ENCODE measurements at places on chromosomes 3 and 15. TPM values are rescaled to one million over a fixed set of nuclear protein-coding genes. Genes with fewer than 3 reads are reported as not detected.
A peak's percentile ranks its signal among the peaks of the same experiment; 100 is the strongest.

MYO5C gene
- 8.0 TPM for total RNA-seq

XIRP1 gene
- 11.8 TPM for total RNA-seq

TGM4 gene
- not detected for total RNA-seq

LMAN1L gene
- 0.20 TPM for total RNA-seq

SYNPR gene
- total RNA-seq = 0.20 TPM

VPS39 gene
- total RNA-seq = 44.2 TPM

PLSCR2 gene
- not detected for total RNA-seq

- peak; percentile 53 for DNase-seq
Measured at GRCh38 chr15:37098468-37099318, 1.7 kb downstream of the MEIS2 start.

DNA sequence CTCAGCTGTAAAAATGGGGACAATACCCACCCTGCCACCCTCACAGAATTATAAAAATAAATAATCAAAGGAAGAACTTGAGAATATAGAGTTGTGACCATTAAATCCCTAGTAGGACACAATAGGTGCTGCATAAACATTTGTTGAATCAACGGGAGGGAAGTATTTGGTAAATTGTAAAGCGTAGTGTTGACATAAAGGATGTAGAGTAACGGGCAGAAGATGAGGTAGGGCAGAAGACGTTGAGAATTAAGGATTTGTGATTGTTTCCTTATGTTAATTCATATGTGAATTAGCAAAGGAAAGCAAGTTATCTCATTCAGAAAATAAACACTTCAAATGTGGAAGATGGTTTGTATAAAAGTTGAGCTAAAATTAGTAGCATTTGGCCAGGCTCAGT is 7.1 kb downstream of the RAMAC start:
- DNase-seq = no peak

DNA sequence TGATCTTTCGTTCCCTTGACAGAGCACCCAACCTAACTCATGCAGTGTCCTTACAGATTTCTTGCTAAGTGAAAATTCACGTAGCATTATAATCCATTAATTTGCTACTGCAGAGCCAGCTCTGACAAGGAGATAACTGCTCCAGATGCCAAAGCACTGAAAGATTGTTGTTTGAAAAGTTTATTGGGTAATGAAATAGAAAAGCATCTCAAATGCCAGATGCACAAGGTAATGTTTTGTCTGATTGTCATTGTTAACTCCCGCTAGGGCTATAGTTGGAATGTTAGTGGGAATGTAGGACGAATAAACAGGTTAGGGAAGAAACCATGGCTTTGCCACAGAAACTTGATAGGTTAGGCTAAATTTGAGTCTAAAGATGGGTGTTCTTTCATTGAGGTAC is 20.2 kb upstream of the SLC2A2 start:
- DNase-seq = no peak

- DNase-seq = no peak
Measured at GRCh38 chr3:52400275-52400793, 44.6 kb downstream of the SEMA3G start.

- DNase-seq = no peak
Measured at GRCh38 chr3:169624533-169624972, 39.0 kb downstream of the MECOM start.

DNA sequence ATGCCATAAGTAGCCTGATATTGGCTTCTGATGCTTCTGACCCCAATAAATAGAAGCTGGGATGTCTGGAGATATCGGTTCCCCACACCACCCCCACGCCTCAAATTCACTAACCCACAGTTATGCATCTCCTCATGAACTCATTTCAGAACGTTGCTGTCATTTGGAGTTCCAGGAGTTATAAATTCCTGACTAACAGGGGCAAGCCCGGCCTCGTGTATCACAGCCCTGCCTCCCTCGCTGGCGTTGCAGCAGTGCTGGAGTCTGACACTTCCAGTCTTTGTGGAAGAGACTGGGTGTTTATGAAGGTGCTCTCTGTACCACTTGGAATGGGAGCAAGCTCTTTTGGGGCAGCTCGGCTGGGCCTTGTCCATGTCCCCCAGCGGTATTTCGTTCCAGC is 101.0 kb downstream of the ANP32A start:
- no peak for DNase-seq

GRCh38 chr15:75532413-75533250 is 46.5 kb downstream of the PTPN9 start:
- DNase-seq = no peak

DNA sequence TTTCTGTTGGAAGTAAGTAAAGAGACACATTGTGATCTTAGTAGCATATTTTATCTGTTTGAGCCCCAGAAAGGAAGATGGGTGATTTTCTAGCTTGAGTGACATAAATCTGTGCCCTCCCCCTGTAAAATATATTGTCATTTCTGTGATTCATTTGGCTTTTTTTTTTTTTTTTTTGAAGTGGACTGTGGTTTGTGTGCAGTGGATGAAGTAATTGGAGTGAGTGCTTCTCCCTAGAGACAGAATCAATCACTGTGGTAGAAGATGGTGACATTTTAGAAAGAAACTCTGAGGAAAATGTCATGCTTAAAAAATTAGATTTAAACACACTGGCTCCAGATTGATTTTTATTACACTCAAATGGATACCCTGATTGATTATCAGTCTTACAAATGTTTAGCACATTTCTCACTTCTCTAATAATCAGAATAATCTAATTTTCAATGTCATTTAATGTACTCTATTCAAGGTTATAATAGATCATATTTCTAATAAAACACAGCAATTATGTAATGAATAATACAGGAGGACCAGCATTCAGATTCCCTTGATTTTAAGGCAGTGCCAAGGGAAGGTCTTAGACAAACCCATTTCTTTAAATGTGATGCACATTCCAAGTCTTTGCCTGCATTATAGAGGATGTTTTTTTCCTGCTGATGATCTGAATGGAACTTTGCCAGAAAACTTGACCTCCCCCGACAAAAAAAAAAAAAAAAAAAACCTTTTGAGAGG is 116.6 kb downstream of the TOP2B start:
- no peak for DNase-seq

DNA sequence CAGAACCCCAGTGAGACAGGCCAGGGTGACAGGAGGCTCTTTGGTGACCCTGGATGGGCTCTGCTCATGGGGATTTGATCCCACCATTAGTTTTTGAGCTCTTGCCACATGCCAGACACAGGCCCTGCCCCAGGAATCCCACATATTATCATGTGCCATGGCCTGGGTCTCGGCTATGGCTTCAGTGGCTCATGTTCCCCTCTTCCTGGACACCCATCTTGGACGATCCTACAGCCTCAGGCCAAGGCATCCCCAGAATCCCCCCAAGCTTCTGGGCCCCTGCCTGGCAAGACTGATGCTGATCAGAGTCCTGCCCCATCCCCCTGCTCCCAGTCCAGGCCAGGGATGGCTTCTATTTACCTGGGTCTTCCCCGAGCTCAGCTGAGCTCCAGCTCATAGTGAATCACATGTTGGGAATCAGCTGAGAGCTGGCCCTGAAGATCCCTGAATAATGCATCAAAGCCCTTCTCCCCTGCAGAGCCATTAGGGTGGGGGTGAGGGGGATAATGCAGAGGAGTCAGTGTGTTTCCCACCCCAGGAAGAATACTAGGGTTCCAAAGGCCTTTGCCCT is 50.9 kb upstream of the CHRNB4 start:
- DNase-seq = no peak

DNA sequence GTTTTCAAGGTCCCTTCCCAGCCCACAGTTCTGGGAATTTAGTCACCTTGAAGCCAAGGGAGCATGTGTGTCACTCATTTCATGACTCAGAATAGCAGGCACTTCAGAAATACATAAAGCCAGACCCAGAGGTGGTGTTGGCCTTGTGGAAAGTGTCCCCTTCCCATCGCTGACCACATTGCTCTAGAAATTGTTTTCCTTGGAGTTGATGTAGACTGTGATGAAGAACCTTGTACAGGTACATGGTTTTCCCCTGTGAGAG is 158.8 kb downstream of the SLCO3A1 start:
- DNase-seq = no peak

DNA sequence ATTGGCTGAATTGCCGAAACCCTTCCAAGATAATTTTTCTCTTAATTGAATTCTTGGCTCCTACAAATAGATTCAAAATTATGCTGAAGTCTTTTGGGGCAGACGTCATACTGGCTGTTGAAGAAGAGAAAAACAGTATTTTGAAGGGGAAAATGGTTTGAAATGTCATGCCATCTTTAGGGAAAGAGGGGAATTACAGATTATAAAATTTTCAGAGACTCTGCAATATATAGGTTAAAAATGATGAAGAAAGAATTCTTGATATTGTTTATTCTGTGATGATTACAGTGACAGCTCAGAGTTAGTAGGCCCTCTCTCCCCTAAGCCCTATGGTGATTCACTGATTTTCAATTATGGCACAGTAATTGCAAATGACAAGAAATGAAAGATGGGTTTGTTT is 86.1 kb downstream of the CGNL1 start:
- peak; percentile 21 for DNase-seq

DNA sequence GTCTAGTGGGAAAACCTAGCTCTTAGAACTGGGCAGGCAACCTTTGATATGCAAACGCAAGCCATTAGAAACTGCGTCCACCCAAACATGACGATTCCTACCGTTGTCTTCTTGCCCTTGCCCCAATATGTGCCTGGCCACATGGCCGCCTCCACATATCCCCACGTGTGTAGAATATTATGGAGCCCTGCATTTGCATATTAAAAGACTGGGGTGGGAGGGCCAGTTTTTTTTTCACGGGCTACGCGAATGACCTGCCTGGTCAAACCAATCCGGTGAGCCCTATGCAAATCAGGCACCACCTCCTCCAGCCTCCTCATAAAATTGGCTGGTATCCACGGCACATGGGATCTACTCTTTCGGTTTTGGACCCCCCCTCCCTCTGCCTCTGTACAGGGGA is 381.0 kb upstream of the RGMA start:
- DNase-seq = no peak

DNA sequence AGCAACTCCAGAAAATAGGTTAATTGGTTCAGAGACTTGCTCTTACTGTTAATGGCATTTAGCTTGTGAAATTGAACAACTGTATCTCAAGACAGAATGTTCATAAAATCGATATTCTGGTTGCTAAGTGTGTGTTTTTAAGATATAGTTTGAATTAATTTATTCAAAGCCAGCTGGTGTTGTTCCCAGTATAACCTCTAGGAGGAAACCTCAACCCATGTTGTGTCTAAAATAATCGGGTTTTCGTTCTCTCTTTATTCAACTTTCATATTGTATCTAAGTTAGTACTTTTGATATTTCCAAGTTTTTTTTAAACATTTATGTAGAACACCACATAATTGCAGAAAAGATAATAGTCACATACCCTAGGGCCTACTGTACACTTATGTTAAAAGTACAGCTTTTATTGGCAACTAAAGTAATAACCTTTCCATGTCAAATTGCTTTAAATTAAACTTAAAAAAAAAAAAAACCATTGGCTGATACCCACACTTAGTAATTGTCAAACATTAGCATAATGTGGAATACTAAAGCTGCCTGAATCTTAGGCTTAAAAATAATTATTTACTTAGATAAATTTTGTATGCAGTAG is 90.9 kb downstream of the SAMMSON start:
- peak; percentile 25 for DNase-seq

DNA sequence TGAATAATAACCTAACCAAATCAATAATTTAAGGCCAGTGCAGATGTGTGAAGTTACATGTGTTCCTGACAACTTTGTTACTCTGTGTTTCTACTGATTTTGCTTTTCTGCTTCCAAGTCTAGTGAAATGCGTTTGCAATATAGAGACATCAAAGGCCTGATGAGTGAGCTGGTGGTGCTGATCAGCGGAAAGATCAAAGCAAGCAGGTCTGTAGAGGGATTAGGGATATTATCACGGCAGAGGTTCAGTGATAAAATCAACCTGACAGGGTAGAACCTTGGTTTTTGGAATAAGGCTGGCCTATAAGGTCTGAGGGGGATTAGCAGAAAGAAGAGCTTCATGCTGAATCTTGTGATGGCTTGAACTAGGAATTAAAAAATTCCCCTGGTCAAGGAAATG is 111.7 kb downstream of the EDEM1 start:
- no peak for DNase-seq

DNA sequence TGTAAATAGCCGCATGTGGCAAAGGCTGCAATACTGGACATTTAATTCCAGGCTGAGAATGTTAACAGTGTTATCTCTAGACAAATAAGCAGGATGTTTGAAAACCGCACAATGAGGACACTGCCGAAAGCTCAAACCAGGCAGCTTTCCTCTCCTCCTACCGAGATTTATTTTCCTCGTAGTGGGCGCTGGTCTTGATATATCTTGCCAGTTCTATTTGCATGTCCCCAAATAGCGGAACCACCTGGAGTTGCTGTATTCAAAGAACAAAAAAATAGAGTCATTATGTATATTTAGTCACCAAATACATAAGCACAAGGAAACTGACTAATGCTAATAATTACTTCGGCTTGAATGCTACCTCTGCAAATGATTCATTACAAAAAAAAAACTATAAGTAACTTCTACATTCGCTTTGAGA is 46.5 kb downstream of the CYFIP1 start:
- no peak for DNase-seq

GRCh38 chr3:167538081-167538480 is 64.2 kb upstream of the SERPINI2 start:
- DNase-seq = no peak

DNA sequence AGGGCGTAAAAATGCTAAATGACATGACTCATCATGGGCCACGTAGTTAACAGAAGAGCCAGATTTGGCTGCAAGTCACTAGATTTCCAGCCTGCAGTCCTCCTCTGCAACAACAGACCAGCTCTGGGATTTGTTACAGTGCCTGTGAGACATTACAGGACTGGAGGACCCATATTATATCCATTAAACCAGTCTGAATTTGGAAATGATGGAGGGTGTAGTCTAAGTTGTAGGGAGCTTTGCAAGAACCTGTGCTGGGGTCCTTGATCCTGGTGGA is 10.8 kb downstream of the ZNF774 start:
- DNase-seq = no peak

DNA sequence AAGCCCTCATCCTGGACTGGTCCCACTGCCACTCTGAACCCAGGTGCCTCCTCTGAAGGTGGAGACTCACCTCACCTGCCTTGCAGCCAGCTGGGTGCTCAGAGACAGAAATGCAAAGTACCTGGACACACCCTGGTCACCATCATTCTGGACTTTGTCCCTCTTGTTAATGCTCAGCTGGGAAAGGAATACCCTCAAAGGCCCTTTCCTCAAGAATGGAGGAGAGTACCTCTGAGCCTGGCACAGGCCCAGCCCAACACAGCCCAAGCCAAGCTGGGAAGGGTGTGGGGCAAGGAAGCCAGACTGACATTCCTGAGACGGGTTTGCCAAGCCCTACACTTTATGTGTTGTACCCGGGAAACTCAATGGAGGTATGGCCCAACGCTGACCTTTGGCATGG is 983 bp upstream of the ALAS1 start:
- DNase-seq = no peak

All from skin of body (tissue), 3 donors.